Astrocyte of the hippocampus (primary cell): ENCODE measurements at places on chromosomes 3 and 15.

DNA sequence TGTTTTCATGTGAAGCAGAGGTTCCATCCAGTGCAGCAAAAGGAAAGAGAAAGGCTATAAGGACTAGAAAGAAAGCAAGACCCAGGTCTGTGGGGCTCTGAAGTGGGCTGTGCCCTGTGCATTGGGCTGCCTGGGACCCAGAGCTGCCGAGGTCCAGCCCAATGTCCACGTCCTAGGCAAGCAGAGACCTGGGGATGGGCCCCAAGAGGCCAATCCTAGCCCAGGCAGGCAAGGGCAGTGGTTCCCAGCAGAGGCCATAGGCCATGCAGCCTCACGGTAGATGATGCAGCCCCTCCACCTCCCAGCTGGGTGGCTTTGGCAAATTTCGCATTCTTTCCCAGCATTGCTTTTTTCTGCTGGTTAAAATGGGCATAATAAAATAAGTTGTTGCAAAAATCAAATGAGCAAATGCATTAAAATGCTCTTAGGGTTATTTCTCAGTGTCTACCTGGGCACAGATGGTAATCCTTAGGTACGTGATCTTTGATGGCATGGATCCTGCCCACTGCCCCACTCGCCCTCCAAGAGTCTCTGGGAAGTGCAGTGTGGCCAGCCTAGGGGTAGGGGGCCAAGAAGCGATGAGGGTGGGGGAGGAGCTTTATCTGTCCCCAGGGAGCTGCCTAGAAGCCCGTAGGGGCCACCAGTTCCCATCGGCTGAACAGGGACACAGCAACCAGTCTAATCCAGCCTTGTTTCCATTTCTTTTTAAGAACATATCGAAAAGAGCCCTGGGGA, 22.3 kb upstream of the GP9 start:
- DNase-seq: no peak

DNA sequence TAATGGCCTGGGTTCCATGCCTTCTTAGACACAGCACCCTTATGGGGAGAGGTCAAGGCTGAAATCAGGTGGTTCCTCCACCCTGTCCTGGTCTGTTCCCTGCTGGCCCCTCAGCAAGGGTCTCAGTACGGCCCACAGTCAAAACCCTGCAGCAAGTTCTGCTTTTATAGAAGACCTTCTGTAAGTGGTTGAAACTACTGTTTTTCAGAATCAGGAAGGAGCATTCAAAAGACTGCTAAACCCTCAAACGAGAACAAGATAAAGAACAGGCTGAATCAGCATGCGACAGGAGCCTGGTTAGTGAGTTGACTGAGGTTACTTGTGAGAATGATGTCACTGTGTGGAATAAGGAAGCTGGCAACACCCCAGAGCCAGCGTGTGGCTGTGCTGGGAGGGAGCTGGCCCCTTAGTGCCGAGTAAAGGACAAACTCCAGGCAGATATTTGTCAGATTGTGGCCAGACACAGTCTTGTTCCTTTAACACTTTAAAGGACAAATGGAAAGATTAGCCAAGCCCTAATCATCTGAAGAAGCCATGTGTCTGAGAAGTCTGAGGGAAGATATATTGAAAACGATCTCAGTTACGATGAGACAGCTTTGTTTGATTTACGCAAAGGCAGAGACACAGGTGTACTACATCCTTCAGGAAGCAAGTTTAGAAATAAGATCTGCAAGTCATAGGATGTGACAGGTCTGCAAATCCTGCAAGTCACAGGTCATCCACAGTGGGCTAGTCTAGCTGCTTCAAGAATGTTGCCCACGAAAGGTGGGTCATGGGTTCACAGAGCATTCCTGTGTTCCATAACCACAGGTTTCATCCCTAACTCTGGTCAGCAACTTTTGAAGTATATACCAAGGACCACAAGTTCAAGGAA, 54.0 kb downstream of the B3GNT5 start:
- DNase-seq: peak; percentile 89

DNA sequence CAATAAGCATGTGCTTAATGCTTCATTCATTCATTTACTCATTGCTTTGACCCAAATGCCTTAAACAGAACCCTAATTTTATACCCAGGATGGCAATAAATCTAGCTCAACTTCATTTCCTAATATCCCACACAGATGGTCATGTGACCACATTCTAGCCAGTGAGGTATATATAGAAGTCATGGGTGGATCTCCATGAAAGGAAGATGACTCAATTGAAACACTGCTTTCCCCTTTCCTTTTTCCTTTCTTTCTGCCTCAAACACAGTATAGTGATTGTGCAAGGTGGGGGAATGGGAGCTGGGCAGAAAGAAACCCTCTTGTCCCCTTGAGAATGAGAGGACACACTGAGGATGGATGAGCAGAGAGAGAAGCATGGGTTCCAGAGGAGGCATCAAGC, 183.5 kb upstream of the PRICKLE2 start:
- DNase-seq: no peak

DNA sequence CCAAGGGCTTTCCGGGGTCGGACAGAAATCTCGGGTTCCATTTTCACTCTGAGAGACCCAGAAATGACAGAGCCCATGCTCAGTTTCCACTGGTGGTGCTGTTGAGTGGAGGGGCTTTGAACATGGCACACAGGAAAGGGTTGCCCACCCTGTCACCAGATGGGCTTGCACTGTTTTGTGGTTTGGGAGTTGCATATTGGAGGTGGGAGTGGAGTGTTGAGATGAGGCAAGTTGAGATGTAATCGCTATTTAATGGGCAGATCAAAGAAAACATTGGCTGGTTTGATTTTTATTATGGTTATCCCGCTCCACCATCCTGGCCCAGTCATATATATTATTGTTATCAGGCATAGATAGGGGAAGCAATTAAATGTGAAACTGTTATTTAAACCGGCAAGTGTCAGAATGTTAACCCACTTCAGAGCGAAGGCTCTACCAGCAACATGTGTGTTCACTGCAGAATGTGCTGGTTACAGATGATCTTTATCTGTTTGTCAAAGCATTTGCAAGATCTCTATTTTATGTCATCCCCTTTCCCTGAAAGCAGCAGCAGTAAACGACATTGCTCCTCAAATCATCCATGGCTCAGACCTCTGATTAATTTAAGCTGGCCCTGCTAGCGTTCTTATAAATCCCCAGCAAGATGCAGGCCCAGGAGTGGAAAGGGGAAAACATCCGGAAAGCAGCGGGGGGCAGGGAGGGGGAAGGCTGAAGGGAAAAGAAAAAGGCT, 58.3 kb upstream of the TSEN2 start:
- DNase-seq: no peak

DNA sequence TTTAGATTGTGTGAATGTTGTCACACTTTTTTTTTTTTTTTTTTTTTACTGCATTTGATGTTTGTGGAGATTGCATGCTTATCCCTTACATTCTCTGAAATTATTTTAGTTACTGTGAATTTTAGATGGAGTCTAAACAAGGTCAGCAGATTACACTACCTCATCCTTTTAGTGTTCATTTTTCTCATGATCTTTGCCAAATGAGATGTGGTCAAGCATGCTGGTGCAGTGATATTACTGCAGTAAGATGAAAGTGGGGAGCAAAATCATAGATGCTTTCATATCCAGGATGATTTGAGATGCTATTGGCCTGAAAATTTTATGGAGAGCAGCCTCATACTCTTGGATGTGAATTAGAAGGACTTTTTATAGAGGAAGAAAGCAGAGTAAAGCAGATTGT, 45.8 kb downstream of the SLC25A26 start:
- DNase-seq: no peak

DNA sequence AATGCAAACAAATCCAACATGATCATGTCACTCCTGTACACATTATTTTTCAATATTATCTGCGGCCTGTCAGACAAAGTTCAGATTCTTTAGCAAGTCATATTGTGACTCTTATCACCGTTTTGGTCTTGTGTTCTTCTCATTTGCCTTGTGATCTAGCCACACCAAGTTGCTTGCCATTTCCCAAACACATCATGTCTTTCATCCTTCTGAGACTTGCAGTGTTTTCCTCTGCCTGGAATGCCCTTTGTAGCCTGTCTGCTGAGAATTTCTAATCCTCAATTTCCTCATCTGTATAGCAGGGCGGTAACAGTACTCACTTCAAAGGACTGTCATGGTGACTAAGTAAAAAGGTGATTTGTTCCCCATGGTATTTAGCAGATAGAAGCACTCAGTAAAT, 135.0 kb downstream of the GREM1 start:
- DNase-seq: no peak

DNA sequence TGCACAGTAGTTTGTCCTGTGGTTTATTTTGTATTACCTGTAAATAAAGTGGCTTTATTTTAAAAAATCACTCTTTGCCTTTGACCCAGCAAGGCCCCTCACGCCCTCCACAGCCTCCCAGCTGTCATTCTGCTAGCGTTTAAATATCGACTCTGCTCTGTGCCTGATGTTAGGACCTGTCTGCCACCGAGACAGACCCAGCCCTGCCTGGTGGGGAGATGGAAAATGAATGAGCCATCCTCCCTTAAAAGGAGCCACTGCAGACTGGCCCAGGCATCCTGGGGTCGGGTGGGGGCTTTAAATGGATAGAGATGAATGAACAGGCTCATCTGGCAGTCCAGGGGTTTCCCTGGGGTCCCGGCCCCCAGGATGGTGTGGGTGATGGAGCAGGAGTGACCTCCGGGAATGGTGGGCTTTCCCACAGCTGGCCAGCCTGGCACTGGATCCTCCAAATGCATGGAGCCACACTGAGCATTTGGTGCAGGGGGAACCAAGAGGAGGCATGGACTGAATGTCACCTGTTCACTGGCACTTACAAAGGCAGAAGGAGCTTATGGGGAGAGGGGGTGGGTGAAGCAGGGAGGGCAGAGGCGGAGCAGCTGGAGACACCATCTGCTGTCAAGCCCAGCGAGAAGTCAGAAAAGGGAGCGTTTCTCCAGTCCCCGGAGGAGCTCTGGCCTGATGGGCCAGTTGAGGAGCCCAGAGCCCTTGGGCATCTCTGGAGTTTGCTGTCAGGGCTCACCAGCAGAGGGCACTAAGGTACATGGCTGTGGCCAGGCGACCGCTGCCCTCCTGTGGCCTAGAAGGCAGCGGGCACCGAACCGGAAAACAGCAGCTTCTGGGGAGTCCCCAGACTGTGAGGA, 11.9 kb downstream of the GRM2 start:
- DNase-seq: peak; percentile 42
